RWPE1 (cell line): ENCODE measurements at places on chromosomes 13 and 19.

DNA sequence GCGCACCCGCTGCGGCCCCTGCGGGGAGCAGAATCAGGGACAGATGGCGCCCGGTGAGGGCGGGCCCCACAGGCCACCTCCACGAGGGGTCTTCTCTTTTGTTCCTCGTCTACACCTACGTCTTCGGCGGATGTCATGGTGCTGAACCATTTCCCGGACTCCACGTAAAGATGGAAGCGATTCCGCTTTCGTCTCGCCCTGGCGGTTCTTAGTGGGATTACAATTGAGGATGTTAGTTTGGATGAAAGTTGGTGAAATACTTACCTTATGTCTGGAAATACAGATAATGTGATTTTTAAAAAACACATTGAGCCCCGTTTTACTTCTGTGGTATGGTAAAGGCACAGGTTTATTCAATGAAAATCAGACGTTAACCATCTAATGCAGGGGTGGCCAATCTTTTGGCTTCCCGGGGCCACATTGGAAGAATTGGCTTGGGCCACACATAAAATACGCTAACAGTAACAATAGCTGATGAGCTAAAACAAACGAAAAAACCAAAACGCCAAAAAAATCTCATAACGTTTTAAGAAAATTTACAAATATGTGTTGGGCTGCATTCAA is 1.4 kb upstream of the ZMYM5 start:
- no peak for DNase-seq

DNA sequence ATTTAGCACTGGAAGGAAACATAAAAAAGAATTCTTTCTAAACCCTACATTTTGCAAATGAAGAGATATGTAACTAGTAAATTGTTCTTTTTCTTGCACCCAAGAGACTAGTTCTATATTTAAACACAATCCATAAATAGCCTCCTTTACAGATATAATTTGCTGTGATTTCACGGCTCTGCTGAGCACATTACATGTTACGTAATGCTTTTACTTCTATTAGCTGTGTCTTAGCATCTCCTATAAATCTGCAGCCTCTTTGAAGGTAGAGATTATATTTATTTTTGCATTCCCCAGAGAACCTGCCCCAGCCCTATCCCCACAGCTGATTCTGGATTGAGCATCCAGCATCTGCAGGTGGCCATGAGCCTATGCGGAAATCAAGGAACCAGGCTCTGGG is 32.2 kb downstream of the LACC1 start:
- DNase-seq = no peak

- no peak for DNase-seq
Measured at GRCh38 chr19:10104665-10105508, 1.3 kb upstream of the PPAN start.

- no peak for DNase-seq
Measured at GRCh38 chr13:99553033-99553432, 51.8 kb downstream of the TM9SF2 start.

- DNase-seq = no peak
Measured at GRCh38 chr13:96794669-96795068, 199.6 kb downstream of the OXGR1 start.

GRCh38 chr13:99956473-99957349 is 14.9 kb downstream of the ZIC5 start:
- DNase-seq = no peak

DNA sequence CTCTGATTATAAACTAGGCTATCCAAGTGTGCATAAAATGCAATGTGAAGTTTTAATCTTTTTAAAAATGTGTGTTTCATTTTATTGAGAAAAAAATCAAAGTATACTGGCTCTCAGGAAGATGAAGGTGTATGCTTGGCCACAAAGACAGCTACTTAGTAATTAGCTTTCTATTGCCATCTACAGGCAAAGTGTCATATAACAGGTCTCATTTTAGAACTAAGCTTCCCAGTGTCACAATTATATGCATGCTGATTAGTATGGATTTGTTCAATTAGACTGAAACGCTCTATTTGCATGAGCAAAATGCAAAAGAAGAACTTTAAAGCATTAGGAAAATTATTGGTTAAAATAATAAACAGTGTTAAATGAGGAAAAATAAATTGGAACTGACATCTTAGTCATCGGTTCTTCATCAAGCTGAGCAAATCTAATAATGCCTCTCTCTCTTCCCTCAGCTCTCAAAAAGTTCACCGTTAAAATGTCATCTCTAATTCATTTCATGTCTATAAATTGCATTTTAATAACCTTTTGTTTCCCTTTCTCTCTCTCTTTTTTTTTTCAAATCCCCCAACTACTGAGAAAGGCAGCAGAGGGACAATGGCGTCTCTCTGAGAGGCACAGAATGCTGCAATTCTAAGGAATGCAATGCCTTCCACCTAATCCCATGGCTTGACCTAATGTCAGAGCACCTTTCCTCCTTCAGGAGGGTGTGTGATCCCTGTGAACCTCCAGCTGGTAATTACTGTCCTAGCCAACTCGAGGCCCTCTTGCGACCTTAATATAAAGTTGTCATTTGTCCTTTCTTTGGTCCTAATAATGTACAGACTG is 313.1 kb upstream of the MAB21L1 start:
- DNase-seq = peak; percentile 14

DNA sequence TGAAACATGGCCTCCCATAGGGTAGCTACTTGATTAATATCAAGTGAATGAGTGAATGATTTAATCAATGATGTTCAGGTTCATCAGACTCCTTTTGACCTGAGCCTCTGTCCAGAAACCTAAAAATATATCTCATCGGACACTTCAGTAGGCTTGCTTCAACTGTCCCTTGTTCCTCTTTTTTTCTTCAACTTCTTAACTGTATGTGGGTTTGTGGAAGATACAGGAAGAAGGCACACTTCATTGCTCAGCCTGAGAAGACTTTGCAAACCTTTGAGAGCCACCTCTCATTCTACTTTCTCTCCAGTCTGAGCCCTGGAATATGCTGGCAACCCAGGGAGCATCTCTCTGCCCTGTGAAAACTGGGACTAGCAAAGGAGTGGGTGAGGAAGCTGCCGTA is 557.0 kb downstream of the FGF9 start:
- DNase-seq = no peak

DNA sequence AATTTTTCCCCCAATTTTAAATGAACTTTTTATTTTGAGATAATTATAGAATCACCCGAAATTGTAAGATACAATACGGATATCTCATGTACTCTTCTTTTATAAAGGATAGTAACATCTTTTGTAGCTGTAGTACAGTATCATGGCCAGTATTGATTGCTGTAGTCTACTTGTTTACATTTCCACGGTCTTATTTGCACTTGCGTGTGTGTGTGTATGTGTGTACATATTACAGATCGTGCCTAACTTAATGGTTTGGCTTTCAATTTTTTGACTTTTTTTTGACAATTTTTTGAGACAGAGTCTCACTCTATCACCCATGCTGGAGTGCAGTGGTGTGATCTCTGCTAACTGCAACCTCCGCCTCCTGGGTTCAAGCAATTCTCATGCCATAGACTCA is 6.7 kb downstream of the PAN3 start:
- DNase-seq = no peak

DNA sequence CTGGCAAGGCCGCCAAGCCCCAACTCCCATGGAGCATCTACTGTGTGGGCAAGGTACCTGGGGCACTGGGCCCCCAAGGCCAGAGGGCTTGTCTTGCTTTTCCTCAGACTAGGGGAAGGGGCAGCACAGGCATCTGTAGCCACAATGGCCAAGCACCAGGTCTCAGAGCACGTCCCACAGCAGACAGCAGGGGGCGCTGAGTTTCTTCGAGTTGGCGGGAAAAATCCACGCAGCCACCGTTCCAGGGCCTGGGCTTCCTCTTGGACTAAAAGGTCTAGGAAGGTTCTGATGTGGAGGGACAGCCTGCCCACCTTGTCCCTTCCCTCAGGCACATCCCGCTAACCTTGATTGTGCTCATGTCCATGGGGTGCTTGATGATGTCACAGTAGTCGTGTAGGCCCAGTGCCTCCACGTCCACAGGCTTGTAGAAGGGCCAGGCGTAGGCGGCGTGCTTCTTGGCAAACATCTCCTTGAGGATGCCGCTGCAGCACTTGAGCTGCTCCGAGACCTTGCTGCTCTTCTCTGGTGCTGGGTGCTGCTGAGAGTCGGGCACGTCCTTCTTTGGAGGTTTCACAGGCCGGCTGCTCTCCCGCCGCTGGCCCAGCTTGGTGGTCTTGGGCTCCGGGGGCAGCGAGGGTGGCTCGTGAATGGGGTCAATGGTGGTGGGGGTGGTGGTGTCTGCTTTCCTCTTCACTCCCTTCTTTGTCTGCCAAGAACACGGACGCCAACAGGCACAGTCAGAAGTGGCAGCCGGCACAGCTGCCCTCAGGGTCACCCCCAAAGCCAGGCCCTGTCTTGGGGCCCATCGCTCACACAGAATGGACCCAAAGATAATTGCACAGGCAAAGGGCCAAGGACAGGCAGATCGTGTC is 32.0 kb upstream of the EPHX3 start:
- DNase-seq = peak; percentile 32

DNA sequence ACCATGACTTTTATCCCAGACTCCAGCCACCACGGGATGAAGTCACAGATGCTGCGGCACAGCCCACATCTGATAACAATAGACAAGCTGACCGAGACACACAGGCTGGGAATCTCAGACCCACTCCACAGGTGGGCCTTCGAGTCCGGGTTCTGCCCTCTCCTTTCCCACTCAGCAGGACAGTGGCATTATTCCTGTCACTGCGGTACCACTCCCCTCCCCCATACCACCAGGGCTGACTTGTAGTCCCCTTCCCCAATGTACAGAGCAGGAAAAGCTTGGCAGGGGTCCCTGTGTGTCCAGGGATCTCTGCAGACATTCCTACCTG is 179 bp upstream of the AMER2 start:
- DNase-seq = no peak

DNA sequence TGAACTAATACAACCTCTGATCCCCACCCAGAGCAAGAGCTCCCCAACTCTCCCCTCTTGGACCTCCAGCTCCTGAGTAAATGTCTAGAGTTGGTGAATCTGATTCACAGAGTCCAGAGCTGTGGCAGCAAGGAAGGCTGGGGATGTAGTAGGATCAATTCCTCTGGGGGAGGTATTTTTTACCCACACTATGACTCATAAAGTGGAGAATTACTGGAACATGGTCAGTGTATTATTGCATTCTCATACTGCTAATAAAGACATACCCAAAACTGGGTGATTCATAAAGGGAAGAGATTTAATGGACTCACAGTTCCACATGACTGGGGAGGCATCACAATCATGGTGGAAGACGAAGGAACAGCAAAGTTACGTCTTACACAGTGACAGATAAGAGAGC is 496.7 kb downstream of the EFNB2 start:
- peak; percentile 51 for DNase-seq

- DNase-seq = no peak
Measured at GRCh38 chr13:79867254-79867653, 386.3 kb downstream of the NDFIP2 start.

DNA sequence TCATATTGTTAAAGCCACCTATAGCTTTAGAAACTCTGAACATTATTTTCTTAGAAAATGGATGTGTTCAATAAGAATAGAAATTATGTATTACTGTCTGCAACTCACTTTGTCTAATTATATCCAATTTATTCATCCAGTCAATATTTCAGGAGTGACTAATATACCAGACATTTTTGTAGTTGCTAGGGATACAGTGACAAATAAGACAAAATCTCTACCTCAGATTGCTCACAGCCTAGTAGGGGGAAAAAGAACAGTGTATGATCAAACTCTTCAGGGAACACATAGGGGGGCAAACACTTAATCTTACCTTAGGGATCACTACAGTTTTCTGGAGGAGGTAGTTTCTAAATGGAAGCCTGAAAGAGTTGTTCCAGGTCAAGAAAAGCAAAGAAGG is 8.6 kb downstream of the BRCA2 start:
- peak; percentile 50 for DNase-seq

DNA sequence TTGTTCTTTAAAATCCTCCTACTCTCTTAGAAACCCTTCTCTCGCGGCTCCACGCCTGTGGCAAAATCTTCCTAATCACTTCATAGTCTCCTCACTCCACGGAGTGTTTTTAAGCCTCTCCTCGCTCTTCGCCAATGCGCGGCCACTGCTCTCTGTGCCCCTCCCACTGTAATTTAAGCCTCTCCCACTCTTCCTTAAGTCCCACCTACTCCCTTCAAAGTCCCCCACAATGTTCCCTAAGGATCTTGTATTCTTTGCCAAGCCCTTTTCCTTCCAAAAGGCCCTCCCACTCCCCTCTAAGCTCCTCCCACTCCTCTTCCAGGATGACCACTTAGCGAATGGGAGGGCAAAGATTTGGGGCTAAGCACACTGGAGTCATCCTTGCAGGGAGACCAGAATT is 1.3 kb downstream of the FIZ1 start:
- DNase-seq = no peak

GRCh38 chr13:23992781-23993679 is 95.7 kb upstream of the C1QTNF9B start:
- DNase-seq = no peak

- DNase-seq = no peak
Measured at GRCh38 chr13:112828756-112829155, 138.9 kb downstream of the ATP11A start.

GRCh38 chr19:58325311-58326022 is 1.3 kb upstream of the ZSCAN22 start:
- no peak for DNase-seq
